ENCODE measurements at places on chromosomes 3 and 15. TPM values are rescaled to one million over a fixed set of nuclear protein-coding genes. Genes with fewer than 3 reads are reported as not detected.

IQCH gene
- total RNA-seq, result 1.9 TPM

WDR93 gene
- total RNA-seq, result 0.15 TPM

VGLL3 gene
- 15.8 TPM for total RNA-seq

LDHAL6B gene
- total RNA-seq, result not detected

CCR9 gene
- total RNA-seq, result not detected

NPAP1 gene
- total RNA-seq, result not detected

LRTM1 gene
- total RNA-seq, result not detected

GOLGA6A gene
- total RNA-seq, result not detected

AADACL2 gene
- total RNA-seq, result not detected

ONECUT1 gene
- total RNA-seq, result 0.34 TPM

TERC gene
- 92.2 TPM for total RNA-seq

C2CD4A gene
- total RNA-seq, result not detected

ANKRD63 gene
- not detected for total RNA-seq

PLSCR4 gene
- 4.6 TPM for total RNA-seq

SLC28A1 gene
- total RNA-seq, result not detected

SOX14 gene
- total RNA-seq, result not detected

SNTN gene
- not detected for total RNA-seq

DUT gene
- total RNA-seq, result 107 TPM

KBTBD12 gene
- not detected for total RNA-seq

NCKIPSD gene
- total RNA-seq, result 25.9 TPM

P2RY12 gene
- not detected for total RNA-seq

DAZL gene
- not detected for total RNA-seq

COL6A5 gene
- total RNA-seq, result not detected

MAGI1 gene
- total RNA-seq, result 6.4 TPM

PLSCR5 gene
- total RNA-seq, result not detected

CCRL2 gene
- not detected for total RNA-seq

CMTM6 gene
- total RNA-seq, result 41.8 TPM

HHATL gene
- total RNA-seq, result not detected

KCNAB1 gene
- total RNA-seq, result not detected
